ENCODE measurements at places on chromosomes 6 and 20. TPM values are rescaled to one million over a fixed set of nuclear protein-coding genes. Genes with fewer than 3 reads are reported as not detected.

The PRR18 gene
- total RNA-seq: 0.50 TPM

GRCh38 chr6:107490566-107491137 lies 735 bp downstream of the SOBP start:
- no peak for DNase-seq

DNA sequence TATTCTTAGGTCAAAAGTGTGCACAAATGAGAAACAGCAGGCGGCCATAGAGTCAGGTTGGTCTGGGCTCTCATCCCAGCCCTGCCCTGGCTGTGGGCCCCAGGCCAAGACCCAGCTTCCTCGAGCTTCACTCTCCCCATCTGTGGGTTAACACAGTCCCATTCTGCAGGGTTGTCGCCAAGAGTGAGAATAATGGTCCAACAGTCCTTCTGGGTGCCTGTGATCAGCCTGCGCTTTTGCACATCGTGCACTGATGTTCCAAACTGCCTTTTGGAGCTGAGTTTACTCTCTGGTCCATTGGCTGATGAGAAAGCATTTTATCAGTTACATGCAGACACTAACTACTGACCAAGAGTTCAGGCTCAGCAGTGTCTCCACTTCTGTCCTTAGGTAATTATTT lies 82.6 kb downstream of the INSM1 start:
- DNase-seq: no peak

The PHF10 gene
- total RNA-seq: 11.3 TPM

- no peak for DNase-seq
These were observed 68.6 kb downstream of the THBS2 start for GRCh38 chr6:169185011-169185521.

DNA sequence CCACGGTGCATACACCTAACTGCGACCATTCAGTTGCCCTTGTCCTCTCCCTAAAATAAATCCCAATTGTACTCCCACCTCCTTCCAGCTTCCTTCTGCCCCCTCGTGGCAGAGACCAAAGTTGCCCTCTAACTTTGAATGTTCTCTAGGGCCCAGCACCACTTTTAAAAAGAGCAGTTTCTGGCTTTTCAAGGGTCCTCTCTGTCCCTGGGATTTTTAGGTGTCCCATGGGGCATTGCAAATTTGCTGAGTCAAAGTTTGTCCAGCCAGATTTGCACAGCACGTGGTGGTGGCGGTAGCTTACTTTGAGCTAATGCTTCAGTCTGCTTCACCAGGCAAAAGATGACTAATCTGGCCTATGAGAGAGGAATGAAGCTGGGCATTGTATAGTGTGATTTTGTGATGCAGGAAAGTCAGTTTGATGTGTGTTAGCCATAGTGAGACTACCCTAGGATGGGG lies 100.2 kb downstream of the PERP start:
- peak; percentile 85 for DNase-seq

DNA sequence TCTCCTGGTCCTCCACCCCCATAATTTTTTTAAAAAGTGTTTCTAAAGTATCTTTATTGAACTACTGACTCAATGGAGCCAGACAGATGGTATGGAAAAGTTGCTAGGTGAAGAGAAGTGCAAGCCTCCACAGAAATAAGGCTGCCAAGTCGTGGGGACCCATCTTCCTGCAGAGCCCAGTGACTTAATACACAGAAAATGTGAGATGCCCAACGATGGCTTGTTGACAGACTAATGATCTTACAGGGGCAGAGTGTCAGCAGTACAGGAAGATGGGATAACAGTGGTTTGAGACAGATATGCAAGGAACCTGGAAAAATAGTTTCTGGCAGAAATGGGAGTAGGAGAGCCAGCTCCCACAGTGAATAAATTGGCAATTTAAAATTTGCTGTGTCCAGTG lies 43.3 kb downstream of the FYN start:
- no peak for DNase-seq

GRCh38 chr6:30819297-30819917 lies 64.9 kb upstream of the DDR1 start:
- DNase-seq: peak; percentile 88

DNA sequence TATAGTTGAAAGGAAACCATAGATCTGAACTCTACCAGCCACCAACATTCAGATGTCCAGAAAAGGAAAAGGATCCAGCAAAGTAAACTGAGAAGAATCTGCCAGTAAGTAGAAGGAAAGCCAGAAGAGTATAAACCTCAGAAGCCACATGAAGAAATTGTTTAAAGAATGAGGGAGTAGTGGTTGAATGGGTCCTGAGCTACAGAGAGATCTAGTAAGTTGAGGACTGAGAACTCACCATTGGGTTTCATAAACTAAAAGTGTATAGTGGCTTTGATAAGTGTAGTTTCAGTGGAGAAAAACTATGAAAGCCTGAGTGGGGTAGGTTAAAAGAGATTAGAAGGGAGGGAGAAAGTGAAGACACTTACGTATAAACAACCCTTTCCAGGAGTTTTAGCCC lies 32.0 kb upstream of the SUMO4 start:
- DNase-seq: no peak

The SYCP2L gene
- total RNA-seq: not detected

DNA sequence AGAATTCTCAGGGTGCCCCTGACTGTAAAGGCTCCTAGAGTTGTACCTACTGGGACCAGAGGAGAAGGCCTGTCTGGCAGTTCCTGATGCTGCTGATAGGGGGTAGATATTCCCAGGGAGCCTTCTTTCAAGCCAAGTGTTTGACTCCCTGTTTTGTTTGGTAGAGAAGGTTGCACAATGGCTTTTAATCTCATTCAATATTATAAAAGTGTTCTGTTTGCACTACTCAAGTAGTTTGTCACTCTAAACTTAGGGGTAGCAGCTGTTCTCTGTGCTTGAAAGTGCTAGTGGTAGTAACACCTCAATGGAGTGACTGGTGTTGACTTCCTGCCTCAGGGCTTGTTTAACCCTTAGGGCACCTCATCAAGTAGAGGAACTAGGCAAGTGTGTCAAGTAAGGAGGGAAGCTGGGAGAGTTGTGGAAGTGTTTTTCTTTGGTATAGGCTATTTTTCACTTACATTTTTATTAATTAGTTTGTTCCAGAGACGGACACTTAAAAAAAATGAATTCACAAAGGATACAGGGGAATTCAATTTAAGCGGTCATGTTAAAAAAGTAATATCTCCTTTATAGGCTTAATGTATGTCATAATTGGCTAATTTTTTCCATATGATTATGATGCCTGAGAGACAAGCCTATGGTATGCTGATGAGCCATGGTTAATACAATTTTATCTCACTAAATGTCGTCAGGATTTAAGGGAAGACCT lies 38.1 kb downstream of the BICRAL start:
- no peak for DNase-seq

DNA sequence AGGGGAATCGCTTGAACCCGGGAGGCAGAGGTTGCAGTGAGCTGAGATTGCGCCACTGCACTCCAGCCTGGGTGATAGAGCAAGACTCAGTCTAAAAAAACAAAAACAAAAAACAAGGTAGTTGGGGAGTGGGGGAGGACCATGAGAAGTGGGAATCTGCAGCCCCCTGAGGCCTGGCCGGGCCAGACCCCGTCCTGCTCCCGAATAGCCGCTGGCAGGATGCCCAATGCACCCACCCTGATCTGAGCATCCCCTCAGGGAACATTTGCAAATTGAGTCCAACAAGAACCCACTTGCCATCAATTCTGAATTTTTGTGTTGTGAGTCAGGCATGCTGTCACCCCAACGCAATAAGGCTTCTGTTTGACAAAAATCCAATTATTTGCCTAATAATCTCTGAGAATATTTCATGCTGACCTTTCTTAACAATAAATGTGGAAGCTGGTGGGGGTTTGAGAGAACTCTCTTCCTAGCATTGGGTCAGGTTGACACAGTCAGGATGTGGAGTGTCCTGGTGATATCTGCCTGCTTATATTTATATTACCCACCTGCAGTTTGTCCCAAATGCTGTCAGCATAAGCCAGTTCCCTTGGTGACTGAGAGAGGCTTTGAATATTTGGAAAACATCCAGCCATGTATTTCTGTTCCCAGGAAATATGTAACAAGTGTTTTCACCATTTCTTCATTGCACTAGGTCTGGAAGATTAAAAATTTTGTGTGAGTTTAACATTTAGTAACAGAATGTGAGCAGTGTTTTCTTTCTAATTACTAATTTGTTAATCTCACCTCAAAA lies 28.4 kb upstream of the FRMD1 start:
- no peak for DNase-seq

- DNase-seq: peak; percentile 14
These were observed 32.5 kb downstream of the THEMIS start for GRCh38 chr6:127868338-127868737.

- peak; percentile 8 for DNase-seq
These were observed 1.3 kb downstream of the OVOL2 start for GRCh38 chr20:18056174-18057100.

The MYLK2 gene
- total RNA-seq: 0.24 TPM

DNA sequence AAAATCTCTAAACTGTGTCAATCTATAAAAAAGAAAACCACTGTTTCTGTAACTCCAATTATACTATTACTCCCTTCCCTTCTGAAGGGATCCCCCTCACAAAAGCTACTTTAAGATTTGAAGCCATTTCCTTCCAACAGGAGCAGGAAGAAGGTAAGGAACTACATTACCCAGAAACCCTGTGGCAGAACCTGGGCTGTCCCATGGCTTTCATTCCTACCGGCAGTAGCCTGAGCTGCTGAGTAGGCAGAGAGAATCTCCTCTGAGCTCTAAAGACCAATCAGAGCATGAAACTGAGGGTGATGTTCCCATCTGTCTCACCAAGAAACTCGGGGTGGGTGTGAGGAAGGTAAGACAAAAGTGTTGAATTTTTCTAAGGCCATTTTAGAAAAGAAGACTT lies 108.0 kb upstream of the LRFN2 start:
- DNase-seq: no peak

GRCh38 chr6:112044196-112044595 lies 9.7 kb upstream of the CCN6 start:
- no peak for DNase-seq

DNA sequence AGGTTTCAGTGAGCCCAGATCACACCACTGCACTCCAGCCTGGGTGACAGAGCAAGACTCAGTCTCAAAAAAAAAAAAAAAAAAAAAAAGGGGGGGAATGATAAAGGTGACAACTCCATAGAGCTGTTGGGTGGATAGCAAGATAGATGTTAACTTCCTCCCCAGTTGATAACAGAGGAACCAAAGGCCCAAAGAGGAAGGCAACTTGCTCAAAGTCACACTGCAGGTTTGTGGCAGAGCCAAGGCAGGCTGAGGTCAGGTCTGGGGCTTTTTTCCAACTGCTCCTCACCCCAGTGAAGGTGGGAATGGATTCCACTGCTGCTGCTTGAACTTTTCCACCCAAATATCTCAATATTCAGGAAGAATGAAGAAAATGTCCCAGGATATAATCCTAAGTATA lies 26.7 kb downstream of the HCK start:
- no peak for DNase-seq

GRCh38 chr6:47355496-47355895 lies 45.8 kb upstream of the TNFRSF21 start:
- no peak for DNase-seq

GRCh38 chr6:2547355-2547754 lies 203.4 kb downstream of the MYLK4 start:
- no peak for DNase-seq

- DNase-seq: no peak
These were observed 306.7 kb upstream of the SUPT3H start for GRCh38 chr6:45684476-45684875.

DNA sequence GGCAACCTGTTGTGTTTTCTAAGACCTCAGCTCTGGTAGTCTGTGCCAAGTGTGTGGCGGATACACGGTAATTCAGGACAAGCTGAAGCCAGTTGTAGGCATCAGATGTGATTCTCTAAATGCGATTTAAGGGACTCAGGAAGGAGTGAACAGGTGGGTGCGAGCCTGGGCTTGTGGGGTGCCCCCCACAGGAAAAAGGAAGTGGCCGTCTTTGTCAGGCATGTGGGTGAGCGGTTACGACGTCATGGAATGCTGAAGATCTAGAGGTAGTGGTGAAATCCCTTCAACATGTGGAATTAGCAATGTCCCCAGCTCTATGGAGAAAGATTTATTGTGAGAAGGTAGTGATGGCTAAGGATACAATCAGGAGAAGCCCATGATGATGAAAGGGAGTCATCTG lies 95.1 kb upstream of the EXOC2 start:
- DNase-seq: peak; percentile 5

The HLA-DOA gene
- 0.33 TPM for total RNA-seq

The BMP6 gene
- 0.33 TPM for total RNA-seq

The MUC22 gene
- total RNA-seq: not detected

- DNase-seq: peak; percentile 5
These were observed 4.2 kb downstream of the MAS1 start for GRCh38 chr6:159894991-159895390.

DNA sequence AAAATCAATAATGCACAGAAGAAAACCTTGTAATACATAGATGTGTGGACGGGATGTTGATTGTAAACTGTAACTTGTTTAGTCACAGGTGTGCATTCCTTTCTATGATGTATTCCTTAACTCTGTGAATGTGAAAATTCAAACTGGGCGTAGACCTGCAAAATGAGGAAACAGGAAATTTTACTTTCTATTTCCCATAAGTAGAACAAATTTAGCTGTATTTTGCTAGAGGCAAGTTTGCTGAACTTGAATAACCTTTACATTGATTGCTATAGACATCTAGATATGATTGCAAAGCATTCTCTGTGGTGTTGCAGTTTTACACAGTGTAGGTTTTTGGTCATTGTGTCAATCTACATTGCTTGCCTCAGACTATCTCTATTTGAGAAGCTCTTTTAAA lies 368.4 kb upstream of the MAN1A1 start:
- no peak for DNase-seq

The EMILIN3 gene
- total RNA-seq: not detected

The AGPAT1 gene
- total RNA-seq: 32.5 TPM

- DNase-seq: no peak
These were observed 21.3 kb downstream of the SPATA2 start for GRCh38 chr20:49894073-49894470.

The TRIM31 gene
- total RNA-seq: not detected

DNA sequence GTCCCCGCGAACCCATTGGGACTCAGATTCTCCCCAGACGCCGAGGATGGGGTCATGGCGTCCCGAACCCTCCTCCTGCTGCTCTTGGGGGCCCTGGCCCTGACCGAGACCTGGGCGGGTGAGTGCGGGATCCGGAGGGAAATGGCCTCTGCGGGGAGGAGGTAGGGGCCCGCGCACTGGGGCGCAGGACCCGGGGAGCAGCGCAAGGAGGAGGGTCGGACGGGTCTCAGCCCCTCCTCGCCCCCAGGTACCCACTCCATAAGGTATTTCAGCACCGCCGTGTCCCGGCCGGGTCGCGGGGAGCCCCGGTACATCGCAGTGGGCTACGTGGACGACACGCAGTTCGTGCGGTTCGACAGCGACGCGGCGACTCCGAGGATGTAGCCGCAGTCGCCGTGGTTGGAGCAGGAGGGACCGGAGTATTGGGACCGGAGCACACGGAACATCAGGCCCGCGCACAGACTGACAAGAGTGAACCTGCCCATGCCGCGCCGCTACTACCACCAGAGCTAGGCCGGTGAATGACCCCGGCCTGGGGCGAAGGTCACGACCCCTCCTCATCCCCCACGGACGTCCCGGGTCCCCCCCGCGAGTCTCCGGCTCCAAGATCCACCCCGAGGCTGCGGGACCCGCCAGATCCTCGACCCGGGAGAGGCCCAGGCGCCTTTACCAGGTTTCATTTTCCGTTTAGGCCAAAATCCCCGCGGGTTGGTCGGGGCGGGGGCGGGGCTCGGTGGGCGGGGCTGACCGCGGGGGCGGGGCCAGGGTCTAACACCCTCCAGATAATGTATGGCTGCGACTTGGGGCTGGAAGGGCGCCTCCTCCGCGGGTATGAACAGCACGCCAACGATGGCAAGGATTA lies 15.7 kb upstream of the HLA-A start:
- DNase-seq: peak; percentile 37
